Memory B cell (primary cell): ENCODE measurements at places on chromosomes 1 and 21.

DNA sequence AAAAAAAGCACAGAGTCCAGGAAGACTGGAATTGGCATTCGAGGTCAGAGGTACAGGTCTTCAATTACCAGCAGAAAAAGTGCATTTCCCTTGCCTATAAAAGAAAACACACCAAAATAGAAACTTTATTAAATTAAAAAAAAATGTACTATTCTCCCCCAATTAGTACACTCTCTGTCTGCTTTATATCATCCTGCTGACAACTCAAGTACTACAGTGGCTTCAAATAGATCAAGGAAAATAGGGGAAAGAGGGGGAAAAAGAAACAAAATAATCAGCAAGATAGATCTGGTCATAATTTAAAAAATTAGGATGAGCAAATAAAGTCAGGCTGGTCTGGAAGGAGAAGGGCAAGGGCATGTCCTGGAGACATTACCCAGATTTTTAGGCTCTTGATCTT lies 315.1 kb downstream of the PAPPA2 start:
- no peak for DNase-seq

GRCh38 chr1:4214826-4215225 lies 314.8 kb upstream of the C1orf174 start:
- no peak for DNase-seq

- DNase-seq, result no peak
These were observed 184.5 kb downstream of the DHRS3 start for GRCh38 chr1:12433323-12434053.

DNA sequence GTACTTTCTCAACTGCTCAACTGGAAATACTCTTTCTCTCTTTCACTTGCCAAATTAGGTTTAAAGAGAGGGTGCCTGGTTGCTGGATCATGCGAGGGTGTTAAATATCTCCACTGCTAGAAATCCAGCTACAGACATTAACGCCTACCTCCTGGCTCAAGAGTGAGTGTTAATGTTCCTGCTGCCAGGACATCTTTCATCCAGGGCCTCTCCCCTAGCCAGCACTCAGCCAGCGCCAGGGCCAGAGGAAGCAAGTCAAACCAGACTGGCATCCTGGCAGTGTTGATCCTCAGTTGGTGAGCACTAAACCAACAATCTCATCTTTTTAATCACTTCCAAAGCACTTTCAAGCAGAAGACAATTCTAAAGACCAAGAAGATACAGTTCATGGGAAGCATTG lies 92.9 kb upstream of the BARHL2 start:
- DNase-seq, result no peak

DNA sequence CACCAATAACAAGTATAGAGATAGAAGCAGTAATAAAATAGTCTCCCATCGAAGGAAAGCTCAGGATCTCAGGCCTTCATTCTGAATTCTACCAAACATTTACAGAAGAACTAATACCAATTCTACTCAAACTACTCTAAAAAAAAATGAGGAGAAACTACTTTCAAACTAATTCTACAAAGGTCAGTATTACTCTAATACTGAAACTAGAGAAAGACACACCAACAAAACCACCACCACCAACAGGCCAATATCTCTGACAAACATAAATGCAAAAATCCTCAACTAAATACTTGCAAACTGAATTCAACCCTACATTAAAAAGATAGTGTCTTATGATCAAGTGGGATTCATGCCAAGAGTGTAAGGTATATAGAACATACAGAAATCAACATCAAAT lies 1078.4 kb downstream of the KCNT2 start:
- no peak for DNase-seq

GRCh38 chr1:236342403-236343245 lies 51.5 kb upstream of the EDARADD start:
- DNase-seq, result no peak

GRCh38 chr21:25513810-25514209 lies 93.5 kb downstream of the MRPL39 start:
- DNase-seq, result no peak

DNA sequence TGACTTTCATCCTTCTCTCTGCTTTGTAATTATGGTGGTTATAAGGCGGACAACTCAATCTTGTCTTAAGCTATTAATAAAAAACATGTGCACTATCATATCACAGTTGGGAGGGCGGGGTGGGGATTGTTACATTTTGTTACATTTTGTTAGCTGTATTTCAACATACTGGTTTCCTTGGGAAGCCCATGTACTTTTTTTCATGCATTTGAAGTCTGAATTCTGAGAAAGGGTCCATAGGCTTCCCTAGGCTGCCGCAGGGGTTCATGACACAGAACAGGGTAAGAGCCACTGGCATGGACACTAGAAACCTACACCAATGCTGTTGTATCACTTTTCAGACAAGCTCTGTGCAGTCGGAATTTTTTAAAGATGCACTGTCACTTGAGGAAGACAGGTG lies 178.8 kb downstream of the ETS2 start:
- no peak for DNase-seq

GRCh38 chr21:41031701-41032220 lies 136.2 kb upstream of the BACE2 start:
- no peak for DNase-seq

DNA sequence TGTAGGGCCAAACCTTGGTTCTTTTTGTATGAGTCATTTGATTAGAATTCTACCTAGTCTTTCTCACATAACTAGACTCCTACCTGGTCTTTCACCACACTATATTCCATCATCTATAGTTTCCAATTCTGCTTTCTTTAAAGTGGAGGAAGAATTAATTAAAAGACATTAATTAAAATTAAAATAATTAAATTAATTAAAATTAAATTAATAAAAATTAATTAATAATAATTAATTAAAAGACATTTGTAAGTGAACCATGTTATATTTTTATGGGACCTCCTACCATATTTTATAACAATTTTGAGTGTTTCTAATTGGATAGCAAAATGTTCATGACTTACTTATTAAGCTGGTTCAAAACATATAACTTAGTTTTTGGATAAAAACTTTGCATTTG lies 77.4 kb downstream of the CCDC18 start:
- DNase-seq, result no peak

GRCh38 chr21:30839304-30839703 lies 9.7 kb upstream of the KRTAP7-1 start:
- no peak for DNase-seq

DNA sequence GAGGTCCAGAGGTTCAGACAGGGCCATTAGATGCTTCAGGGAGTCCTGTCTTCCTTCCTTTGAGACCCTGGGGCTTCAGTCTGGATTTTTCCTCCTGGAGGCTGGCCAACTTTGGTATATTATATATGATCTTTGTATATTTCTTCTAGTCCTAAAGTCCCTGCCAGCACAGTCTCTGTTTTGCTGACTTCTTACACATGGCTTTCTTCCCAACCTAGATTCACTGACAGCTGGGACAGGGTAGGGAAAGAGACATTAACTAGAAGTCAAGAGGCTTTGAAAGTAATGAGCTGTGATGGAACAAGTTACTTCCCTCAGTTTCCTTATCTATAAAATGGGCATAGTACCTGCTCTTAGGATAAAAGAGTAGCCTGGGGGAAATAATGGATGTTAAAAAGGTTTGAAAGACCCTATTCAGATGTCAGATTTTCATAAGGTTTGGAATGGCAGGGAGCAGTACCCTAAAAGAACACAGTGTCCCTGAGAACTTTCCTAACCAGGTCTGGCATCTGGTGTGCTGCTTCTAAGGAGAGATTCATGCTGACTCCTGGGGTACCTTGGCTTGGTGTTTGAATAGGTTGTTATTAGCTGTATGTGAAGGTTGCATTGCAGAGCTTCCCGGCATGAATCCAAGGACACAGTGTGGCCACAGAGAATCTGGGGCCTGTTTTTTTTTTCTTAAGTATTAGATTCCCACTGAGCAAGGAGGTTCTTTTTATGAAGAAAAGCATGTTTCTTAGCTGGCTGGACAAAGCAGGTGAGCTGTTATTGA lies 47.6 kb downstream of the RASSF5 start:
- DNase-seq, result no peak

- DNase-seq, result peak; percentile 61
These were observed 131.8 kb upstream of the SGIP1 start for GRCh38 chr1:66402194-66402593.

DNA sequence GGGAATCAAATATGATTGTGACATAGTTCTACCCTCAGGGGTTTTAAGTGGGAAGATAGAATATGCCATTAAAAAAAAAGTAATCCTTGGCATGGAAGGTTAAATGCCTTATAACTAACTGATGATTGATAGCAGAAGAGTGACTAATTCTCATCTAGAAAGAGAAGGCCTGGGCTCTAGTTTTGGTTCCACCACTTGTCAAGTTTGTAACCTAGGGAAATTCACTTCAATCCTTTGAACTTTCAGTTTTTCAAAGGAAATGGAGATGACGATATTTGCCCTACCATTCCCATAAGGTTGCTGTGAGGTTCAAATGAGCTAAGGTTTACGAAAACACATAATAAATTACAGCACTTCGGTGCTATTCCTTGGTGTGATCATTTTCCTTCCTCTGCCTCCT lies 88.5 kb downstream of the GPR88 start:
- DNase-seq, result no peak

- DNase-seq, result no peak
These were observed 141.0 kb downstream of the USP25 start for GRCh38 chr21:15870819-15871218.

- no peak for DNase-seq
These were observed 1.2 kb upstream of the MSTO1 start for GRCh38 chr1:155608888-155609225.

- DNase-seq, result no peak
These were observed 2.4 kb downstream of the MCL1 start for GRCh38 chr1:150576794-150577556.

DNA sequence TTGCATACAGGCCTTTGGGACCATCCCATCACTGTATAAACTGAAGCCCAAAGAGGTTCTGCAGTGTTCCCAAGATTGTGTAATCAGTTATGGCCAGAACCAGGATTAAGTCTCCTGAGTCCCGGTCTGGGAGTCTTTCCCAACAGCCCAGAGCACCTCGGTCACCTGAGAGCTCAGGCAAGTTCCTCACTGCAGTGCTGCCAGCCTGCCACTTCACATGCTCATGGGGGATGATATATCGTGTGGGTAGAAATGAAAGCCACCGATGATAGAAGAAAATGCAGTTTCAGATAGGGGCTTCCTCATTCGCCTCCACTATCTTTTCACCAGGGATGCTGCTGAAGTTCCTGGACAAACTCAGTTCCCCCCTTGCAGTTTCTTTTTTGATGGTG lies 30.4 kb downstream of the FHAD1 start:
- DNase-seq, result no peak

GRCh38 chr1:41883507-41883906 lies 35.2 kb downstream of the HIVEP3 start:
- no peak for DNase-seq

- DNase-seq, result no peak
These were observed 754 bp upstream of the PDPN start for GRCh38 chr1:13582713-13583443.

- DNase-seq, result no peak
These were observed 7.2 kb upstream of the CFHR5 start for GRCh38 chr1:196970182-196970581.

DNA sequence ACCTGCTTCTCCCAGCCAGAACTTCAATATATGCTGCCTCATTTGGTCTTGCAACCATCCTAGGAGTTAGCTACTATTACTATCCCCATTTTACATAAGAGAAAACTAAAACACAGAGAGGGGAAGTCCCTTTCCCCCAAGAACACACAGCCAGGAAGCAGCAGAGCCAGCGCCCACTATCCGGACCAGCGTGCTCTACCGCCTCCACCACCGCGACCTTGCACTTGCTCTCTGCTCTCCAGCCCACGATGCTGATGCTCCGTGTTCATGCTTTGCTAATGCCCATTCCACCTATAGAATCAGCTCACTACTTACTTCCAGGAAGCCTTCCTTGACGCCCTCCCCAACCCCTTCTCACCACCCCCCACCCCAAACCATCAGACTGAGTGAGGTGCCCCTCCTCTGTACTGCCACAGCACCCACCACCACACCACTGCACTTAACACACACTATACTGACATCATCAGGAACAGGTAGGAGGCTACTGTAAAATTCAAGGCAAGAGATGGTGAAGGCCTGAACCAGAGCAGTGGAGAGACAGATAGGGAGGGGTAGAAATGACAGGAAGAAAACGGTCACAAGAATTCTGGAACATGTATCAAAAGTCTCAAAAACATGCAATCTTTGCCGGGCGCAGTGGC lies 9.4 kb downstream of the TMEM53 start:
- no peak for DNase-seq

DNA sequence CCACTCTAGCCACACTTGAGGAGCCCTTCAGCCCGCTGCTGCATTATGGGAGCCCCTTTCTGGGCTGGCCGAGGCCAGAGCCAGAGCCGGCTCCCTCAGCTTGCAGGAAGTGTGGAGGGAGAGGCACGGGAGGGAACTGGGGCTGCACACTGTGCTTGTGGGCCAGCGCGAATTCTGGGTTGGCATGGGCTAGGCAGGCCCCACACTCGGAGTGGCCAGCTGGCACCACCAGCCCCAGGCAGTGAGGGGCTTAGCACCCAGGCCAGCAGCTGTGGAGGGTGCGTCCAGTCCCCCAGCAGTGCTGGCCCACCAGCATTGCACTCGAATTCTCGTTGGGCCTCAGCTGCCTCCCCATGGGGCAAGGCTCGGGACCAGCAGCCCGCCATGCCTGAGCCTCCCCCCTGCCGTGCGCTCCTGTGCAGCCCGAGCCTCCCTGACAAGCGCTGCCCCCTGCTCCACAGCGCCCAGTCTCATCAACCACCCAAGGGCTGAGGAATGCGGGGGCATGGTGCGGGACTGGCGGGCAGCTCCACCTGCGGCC lies 785.9 kb upstream of the TPTE start:
- DNase-seq, result no peak

DNA sequence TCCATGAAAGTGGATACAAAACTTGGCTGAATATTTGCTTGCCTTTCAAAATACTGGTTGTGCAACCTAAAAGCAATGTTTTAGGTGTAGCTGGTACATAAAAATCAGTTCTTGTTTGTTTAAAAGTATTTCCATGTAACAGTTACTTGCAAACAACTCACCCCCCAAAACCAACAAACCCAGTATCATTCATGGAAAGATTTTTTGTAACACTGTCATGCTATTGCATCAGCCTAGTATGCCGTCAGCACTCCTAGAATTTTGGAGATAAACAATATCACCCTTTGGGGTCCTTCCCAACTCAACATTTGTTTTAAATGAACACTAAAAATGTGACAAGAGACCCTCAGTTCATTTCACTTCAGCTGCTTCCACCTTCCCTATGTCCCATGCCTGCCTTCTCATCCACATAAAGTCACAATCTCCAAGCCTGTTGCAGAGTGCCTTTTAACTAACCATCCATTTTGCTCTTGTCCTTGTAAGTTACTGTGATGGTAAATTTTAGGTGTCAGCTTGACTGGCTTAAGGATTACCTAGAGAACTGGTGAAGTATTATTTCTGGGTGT lies 425.3 kb downstream of the DUSP10 start:
- no peak for DNase-seq

GRCh38 chr21:35578347-35578782 lies 482.0 kb downstream of the SETD4 start:
- DNase-seq, result no peak

DNA sequence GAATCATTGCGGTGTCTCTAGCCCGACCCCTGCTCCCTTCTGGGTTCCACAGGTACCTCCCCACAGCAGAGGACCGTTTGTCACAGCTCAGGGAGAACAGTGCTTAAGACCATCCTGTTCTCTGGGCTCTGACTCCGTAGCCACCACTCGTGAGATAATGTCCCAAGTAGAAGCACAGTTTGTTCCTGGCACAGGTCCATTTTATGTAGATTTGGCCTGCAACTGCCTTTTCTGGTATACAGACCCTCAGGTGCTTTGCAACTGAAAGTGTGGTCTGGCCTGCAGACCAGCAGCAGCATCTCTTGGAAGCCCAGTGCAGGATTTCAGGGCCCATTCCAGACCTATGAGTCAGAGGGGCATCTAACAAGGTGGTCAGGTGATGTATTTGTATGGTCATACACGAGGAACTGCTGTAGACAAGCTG lies 28.4 kb upstream of the TMEM125 start:
- no peak for DNase-seq

GRCh38 chr1:157335056-157335455 lies 196.9 kb upstream of the ETV3 start:
- DNase-seq, result no peak
